Stimulated activated CD4-positive, alpha-beta T cell treated with anti-CD3 and anti-CD28 coated beads, Interleukin-15, amount 100 ng/mL, for 1 hour (primary cell): ENCODE measurements at places on chromosomes 2 and 18.

DNA sequence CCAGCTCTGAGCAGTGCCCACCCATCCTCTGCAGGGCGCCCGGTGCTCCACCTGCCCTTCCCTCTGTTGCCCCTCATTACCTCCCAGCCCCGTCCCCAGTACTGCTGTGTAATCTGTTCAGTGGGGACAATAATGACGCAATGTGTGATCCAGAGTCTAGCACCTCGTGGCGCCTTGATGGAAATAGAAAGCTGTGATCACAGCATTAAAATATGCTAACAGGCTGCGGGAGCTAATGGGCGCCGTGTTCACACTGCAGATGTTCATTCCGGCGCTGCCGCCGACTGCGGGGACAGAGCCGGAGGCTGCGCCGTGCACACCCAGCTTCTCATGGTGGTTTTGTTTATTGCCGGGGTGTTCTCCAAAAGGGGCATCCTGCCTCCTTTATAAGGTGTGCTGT, 235.2 kb downstream of the LDLRAD4 start:
- no peak for DNase-seq

DNA sequence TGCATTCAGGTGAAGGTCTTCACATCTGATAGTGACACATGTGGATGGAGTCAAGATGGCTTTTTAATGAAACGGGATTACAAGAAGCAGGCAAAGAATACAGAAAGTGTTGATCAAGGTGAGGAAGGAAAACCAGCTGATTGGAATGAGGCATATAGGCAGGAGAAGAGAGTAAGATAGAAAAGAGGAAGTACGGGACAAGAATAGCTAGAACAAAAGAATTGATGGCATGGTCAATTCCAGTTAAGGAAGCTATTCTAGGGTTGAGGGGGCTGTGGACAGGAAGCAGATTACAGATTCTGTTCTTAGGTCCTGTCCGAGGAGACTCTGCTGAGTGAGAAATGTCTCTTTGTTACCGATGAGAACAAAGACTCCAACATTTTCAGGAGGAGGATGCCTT, 13.2 kb upstream of the NCK2 start:
- DNase-seq, result no peak

GRCh38 chr2:162234620-162235462, 8.4 kb downstream of the FAP start:
- DNase-seq, result no peak

- no peak for DNase-seq
Measured at GRCh38 chr2:155690785-155691184, 641.7 kb downstream of the NR4A2 start.

DNA sequence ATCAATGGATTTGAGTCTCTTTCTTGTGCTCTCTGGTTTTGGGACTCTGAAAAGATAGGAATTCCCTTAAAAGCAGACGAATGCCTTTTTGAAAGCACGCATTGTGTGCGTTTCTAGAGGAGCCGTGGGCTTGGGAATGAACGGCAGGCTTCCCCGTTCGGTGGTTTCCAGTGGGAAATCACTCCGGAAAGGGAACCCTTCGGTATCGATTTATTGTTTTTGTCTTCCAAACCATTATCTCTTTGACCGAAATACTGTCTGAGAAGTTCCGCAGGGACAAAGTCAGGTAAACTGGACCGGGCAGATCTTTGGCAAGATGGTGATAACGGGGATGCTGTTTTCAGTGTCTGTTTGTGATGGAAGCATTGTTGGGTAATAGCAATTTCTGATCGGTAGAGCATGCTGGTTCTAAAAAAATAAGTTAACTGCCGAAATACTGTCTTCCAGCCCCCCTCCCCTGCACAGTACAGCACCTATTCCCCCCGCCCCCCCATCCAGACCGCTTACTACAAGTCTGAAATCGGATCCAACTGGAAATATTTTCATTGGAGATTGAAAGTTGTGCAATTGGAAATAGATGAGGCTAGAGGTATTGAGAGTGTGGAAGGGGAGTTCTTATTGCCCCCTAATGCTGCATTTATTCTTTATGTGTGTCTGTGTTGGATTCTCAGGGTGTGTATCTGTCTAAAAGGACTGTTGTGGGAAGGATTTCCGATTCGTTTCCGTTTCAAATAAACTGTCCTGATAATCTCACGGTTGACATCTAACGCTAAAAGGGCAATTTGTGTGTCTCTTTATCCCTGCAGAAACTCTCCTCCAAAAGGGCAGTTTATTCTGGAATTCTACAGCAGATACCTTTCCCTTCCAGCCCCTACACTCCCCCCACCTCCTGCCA, 635 bp downstream of the SETBP1 start:
- DNase-seq, result no peak

DNA sequence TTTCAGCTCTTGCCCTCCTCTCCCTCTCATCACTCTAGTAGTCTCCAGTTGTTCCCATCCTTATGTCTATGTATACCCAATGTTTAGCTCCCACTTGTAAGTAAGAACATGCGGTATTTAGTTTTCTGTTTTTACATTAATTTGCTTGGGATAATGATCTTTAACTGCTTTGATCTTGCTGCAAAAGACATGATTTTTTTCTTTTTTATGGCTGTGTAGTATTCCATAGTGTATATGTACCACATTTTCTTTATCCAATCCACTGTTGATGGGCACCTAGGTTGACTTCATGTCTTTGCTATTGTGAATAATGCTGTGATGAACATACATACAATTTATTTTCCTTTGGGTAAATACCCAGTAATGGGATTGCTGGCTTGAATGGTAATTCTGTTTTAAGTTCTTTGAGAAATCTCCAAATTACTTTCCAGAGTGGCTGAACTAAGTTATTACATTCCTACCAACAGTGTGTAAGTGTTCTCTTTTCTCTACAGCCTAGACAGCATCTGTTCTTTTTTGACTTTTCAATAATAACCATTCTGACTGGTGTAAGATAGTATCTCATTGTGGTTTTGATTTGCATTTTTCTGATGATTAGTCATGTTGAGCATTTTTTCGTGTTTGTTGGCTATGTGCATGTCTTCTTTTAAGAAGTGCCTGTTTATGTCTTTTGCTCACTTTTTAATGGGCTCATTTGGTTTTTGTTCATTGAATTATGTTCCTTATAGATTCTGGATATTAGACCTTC, 179.6 kb upstream of the SLC39A10 start:
- DNase-seq, result no peak

- DNase-seq, result no peak
Measured at GRCh38 chr2:204647626-204648025, 102.4 kb downstream of the PARD3B start.

- DNase-seq, result no peak
Measured at GRCh38 chr2:123073371-123073770, 951.7 kb upstream of the CNTNAP5 start.

- DNase-seq, result no peak
Measured at GRCh38 chr2:222941510-222942032, 80.7 kb downstream of the ACSL3 start.

DNA sequence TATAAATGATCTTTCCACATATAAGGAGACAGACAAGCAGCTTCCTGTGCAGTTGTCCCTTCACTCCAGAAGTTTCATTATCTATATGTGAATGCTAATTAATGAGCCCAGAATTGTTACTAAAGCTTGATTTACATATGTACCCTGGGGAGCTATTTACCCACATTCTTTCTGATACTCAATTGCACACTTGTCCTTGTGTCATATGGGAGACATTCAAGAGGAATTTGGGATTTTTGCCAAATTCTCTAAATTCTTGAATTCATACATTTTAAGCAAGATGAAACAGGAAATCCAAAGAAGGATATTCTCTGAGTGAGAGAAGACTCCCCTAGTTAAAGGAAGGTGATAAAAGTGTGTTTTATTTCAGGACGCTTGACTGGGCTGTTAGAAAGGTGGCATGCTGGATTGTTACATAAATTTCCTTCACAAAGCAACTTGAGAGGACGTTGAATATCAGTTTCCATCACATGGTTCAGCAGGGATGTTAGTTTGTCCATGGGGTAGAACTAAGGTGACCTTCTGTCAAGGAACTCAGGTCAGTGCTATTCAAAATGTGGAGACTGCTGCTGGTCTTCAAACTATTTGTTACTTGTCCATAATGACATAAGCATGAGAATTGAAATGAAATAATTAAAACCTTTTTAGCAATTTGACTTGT, 368.2 kb downstream of the IRS1 start:
- no peak for DNase-seq

DNA sequence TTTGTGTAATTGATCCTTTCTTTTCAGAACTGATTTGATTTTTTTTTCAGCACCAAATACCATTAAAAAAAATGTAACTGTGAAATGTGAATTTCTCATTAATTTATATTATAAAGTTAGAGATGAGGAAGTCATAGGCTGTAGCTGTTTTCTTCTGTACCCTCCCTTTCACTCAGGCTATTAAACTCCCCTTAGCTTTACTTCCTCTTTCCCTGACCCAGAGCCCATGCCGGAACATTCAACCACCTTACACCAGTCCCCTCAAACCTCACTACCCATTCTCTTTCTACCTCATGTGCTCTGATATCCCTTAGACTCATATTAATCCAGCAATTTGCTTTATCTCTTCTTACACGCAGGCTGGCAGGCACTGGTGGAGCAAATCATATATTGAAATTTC, 12.4 kb downstream of the GALNT5 start:
- DNase-seq, result no peak

GRCh38 chr2:112074506-112074905, 19.4 kb downstream of the TMEM87B start:
- no peak for DNase-seq

- no peak for DNase-seq
Measured at GRCh38 chr2:77328134-77328931, 193.8 kb downstream of the LRRTM4 start.

DNA sequence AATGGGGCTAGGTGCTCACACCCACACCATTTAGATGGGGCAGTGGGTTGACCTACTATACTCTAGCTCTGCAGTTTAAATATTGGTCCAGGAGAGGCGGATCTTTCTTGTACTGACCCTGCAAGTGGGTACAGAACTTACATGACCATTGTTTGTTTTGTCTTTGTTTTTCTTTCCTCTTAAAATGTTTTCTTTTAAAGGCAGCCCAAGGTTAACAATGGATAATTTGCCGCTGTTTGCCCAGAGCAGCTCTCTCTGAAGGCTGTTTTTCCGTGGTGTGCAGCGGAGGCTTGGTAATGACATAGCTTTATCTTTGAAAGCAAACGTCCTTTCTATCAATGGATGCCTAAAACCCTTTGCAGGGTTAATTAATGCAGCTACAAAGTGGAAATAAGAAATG, 133.3 kb upstream of the MEX3C start:
- DNase-seq, result no peak

GRCh38 chr2:41206004-41206403, 754.1 kb upstream of the SLC8A1 start:
- DNase-seq, result no peak

DNA sequence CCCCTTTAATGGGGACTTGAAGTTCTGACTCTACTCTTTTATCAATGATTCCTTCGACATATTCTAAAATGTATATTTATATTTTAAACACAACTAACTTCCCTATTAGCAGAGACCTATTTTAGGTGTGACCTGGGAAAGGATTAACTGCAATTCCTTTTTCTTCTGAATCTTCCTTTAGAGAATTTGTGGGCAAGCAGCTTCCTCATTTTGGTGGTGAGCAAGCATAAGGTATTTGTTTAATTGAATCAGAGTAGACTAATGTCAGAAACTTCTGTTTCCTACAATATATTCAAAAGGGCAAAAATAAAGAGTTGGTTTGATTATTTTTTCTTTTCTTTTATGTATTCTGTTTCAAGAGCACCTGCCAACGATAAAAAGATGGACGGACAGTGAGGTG, 237.0 kb downstream of the IKZF2 start:
- no peak for DNase-seq

GRCh38 chr2:20191714-20192569, 33.0 kb downstream of the SDC1 start:
- no peak for DNase-seq

GRCh38 chr2:74313497-74313896, 29.7 kb downstream of the SLC4A5 start:
- DNase-seq, result no peak

DNA sequence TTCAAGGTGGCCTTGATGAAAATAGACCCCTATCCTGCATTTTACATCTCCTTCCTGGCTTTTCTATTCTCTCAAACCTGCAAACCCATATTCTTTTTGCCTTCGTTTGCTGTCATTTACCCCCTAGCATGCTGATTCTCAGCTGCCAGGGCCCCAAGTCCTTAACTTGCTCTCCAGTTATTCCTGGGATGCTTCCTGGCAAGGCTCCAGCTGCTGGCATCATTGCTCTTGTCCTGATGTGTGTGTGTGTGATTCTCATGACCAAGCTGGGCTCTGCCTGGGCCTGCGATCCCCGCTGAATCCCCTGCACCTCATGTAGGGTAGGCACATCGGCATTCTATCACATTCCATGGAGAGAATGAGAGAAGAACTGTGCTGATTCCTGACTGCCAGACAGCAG, 11.9 kb downstream of the NPAS2 start:
- DNase-seq, result no peak

DNA sequence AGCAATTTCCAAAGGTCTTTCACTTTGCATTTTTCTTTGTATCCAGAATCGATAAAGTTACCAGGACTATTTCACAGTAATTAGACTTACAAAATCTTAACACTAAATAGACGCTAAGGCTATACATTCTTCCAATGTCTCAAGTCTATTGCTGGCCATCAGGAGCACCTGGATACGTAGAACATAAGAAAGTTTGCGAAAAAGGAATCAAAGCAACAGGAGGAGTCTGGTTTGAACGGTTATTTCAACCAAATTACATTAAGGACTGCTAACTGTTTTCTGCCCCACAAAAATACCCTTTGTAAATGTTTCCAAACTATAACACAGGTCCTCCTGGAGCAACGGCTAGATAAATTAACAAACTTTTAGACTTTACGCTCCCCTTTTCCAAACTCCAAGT, 1.4 kb upstream of the HNRNPA3 start:
- DNase-seq, result no peak

DNA sequence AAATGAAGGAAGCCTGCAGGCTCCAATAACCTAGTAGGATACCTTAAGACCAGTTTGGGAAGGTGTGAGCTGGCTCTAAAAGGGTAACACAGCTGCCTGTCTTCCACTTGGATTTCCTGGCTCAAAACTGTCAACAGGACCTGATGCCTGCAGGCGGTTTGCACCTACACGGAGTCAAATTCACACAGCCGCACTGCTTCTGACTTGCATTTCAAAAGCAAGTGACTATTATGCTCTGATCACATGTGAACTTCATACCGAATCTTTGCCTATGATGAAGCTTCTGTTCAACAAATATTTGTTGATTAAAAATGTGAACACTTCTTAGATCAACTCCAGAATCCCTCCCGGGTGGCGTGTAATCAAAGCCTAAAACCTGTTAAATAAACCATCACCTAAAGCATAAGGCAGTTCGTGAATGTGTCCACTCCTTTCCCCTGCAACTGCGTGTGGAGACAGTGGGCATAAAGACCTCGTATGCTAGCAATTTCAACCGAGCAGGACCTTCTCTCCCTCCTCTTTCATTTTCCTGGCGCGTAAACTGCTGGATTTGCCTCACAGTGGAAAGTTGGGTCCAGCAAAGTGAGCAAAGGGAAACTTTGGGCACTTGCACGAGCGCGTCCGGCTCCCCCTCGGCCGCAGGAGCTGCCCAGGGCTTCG, 784 bp downstream of the CRACDL start:
- no peak for DNase-seq
